ENCODE measurements at places on chromosomes 4 and X.

- H3K27me3 ChIP-seq, result peaks cover 10% of the 10 kb centered on the region
- DNase-seq, result no peak
- H3K36me3 ChIP-seq, result no peaks in the 10 kb centered on the region
- H3K4me1 ChIP-seq, result peaks cover 19% of the 10 kb centered on the region
Observed at GRCh38 chr4:142846729-142847596, 862 bp upstream of the INPP4B start.

- H3K27ac ChIP-seq, result peak overlapping the region; percentile 85
- H3K36me3 ChIP-seq, result no peaks in the 10 kb centered on the region
- DNase-seq, result no peak
Observed at GRCh38 chr4:163493643-163494359, 689 bp upstream of the TMA16 start.

DNA sequence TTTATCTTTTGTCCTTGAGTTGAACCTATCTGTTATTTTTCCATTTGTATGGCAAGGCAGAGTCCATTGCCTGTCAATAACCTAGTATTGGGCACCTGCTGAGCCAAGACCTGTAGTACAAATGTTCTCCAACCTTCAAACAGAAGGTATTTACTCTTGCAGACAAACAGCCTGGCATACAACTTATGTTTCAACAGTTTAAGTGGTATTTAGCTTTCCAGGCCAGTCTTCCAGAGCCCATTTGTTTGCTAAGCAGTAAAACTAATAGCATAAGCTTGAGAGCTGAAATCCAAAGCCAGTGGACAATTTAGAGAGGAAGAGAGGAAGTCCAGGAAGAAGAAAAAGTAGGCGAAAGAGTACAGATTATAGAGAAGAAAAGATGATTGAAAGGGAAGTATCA, 979.3 kb downstream of the GLUD2 start:
- H3K4me1 ChIP-seq, result no peaks in the 10 kb centered on the region
- no peaks in the 10 kb centered on the region for H3K27me3 ChIP-seq
- H3K27ac ChIP-seq, result no peak overlapping the region
- H3K4me3 ChIP-seq, result no peak overlapping the region
- no peak for DNase-seq

GRCh38 chrX:48705871-48706270, 9.3 kb downstream of the SUV39H1 start:
- no peak overlapping the region for H3K4me3 ChIP-seq
- DNase-seq, result no peak
- no peak overlapping the region for H3K27ac ChIP-seq
- H3K36me3 ChIP-seq, result no peaks in the 10 kb centered on the region

- no peak for DNase-seq
- no peak within 1 kb of the TSS for H3K27ac ChIP-seq
- H3K4me3 ChIP-seq, result no peak within 1 kb of the TSS
- H3K36me3 ChIP-seq, result no peaks in the 10 kb centered on the region
- no peaks in the 10 kb centered on the region for H3K27me3 ChIP-seq
Observed at GRCh38 chrX:30215357-30215843, at the start of gene MAGEB2. Gene MAGEB2, plus strand, starts transcription at chrX:30215563. Its CDS starts 3,018 bp downstream, at chrX:30218581.

- no peaks in the 10 kb centered on the region for H3K27me3 ChIP-seq
- H3K36me3 ChIP-seq, result no peaks in the 10 kb centered on the region
- H3K27ac ChIP-seq, result no peak overlapping the region
- peaks cover 16% of the 10 kb centered on the region for H3K4me1 ChIP-seq
- no peak for DNase-seq
- H3K4me3 ChIP-seq, result peak overlapping the region; percentile 64
Observed at GRCh38 chrX:44876086-44876485, 3.1 kb downstream of the KDM6A start.

- no peak for DNase-seq
- H3K27me3 ChIP-seq, result peaks cover 53% of the 10 kb centered on the region
- no peak overlapping the region for H3K27ac ChIP-seq
- no peaks in the 10 kb centered on the region for H3K36me3 ChIP-seq
Observed at GRCh38 chr4:37450309-37450708, 205.8 kb downstream of the NWD2 start.

- no peak overlapping the region for H3K4me3 ChIP-seq
- H3K36me3 ChIP-seq, result no peaks in the 10 kb centered on the region
- DNase-seq, result no peak
- no peaks in the 10 kb centered on the region for H3K4me1 ChIP-seq
- no peak overlapping the region for H3K27ac ChIP-seq
Observed at GRCh38 chr4:37219242-37219641, 25.3 kb upstream of the NWD2 start.
